SK-MEL-5 (cell line): ENCODE measurements at places on chromosomes 13 and 19.
A peak's percentile ranks its signal among the peaks of the same experiment; 100 is the strongest.

DNA sequence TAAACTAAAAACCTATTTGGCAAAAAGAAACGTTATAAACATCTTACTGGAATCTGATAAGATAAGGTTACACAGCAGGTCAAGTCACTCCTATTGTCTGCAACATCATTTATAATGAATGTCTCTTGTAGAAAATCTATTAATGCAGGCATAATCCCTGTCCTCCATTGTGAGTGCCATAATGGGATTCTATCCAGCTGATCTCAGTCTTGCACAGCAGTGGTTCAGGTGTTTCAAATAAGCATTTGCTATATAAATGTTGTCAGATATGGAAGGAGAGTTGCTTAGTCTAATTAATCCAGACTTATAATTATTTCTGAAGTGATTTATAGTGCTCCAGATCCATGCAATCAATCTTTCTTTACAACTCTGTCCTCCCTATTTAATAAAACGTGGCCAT, 186.5 kb upstream of the ATXN8OS start:
- DNase-seq, result no peak

DNA sequence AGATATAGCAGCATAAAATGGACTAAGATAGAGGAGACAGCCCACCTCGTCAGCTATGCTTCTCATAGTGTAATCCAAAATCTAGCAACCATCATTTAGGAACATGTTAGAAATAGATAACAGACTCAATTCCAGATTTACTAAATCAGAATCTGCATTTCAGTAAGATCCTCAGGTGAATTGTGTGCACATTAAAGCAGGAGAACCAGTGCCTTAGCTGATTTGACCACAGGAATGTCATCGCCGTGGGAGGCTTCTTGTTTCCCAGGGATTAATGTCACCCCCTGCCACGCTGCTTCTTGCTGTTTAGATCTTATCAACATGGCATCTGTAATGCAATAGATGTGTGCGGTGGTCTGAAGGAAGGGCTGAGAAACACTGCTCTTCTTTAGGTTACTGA, 84.0 kb downstream of the GPC5 start:
- no peak for DNase-seq

GRCh38 chr19:9865732-9866501, 30.8 kb downstream of the PIN1 start:
- DNase-seq, result no peak

DNA sequence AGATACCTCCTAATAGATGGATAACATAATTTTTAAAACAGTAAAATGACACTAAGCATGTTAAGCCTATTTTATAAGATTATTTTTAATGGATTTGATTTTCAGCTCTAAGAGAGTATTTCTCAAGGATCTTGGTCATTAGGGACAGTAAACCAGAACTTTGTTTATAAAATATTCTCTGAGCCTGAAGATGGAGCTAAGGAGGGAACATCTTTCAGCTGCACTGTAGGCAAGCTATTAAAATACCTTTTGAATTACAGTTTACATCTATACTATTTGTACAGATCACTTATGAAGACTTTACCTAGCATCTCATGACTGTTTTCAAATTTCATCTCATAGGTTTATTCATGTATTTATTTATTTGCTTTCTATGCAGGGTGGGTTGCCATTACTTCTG, 345.3 kb downstream of the MYO16 start:
- no peak for DNase-seq

- no peak for DNase-seq
Measured at GRCh38 chr19:33580645-33581037, 41.1 kb upstream of the CHST8 start.

DNA sequence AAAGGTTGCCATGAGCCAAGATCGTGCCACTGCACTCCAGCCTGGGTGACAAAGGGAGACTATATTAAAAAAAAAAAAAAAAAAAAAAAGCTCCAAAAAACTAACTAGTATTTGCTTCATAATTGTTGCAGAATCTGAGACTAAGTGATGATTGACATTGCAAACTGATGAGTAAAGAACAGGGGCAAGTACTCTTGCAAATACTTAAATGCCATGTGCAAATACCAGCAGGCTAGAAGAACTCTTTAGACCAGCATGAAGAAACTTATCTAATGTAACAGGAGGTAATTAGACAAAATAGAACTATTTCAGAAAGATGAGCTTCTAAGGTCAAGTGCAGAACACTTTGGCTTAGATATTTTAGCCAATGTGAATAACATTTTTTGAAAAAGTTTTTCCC, 1368.1 kb downstream of the EFNB2 start:
- no peak for DNase-seq

DNA sequence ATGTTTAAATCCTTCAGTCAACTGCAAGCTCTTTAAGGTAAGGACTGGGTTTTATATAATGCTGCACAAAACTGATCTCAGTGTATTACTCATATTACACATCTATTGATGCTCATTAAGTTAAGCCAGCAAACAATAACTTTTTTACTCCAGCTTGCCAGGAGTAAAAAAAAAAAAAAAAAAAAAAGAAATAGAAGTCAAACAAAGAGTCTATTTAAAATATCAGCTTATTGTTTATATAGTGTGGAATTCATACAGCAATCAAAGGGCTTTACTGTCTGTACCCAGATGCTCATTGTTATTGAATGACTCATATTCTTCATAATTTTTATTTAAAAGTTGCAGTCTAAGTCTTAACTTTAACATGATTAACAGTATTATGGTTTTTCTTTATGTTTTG, 21.8 kb upstream of the KBTBD7 start:
- peak; percentile 63 for DNase-seq
